GM18507 (cell line): ENCODE measurements at places on chromosomes 2 and 18.

DNA sequence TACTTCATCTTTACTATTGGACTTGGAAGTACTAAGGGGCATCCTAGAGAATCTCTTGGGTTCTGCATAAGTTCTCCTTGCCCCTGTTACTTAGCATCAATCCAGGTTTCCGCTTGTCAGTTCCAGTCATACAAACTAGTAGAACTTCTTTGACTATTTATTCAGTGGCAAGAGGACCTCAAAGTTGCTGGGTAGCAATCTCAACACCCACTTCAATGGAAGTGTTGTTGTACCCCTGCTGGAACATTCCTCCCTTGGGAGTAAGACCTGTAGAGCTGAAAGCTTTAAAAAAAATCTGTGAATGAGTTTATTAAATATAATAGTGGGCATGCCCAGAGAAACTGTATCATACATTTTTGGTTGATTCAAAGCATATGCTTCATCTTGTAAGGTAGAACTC is 27.0 kb downstream of the BIRC6 start:
- no peak for DNase-seq

GRCh38 chr2:168149986-168150385 is 97.4 kb downstream of the STK39 start:
- DNase-seq, result no peak

DNA sequence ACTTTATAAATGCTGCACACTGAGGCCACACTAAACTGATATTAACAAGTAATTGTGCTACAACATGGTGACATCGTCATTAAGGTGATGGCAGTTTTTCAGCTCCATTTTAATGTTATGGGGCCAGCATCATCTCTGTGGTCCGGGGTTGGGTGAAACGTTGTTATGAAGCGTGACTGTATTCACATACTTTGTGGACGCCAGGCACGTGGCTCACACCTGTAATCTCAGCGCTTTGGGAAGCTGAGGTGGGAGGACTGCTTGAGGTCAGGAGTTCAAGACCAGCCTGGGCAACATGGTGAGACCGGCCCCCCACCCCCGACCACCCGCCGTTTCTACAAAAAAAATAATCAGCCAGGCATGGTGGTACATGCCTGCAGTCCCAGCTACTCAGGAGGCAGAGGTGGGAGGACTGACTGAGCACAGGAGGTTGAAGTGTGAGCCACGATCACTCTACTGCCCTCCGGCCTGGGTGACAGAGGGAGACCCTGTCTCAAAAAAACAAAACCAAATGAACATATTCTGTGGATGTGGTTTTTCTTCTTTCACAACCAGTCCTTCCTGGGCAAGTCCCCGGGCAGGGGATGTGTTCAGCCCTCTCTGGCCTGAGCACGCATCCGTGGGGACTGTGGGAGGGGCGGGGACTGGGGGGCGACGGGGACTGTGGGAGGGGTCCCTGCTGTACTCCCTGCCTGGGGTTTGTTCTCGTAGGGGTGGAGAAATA is 12.9 kb upstream of the GAL3ST2 start:
- DNase-seq, result no peak

- DNase-seq, result no peak
Observed at GRCh38 chr2:118320196-118320595, 231.9 kb downstream of the INSIG2 start.

GRCh38 chr2:9601397-9601796 is 29.4 kb downstream of the YWHAQ start:
- DNase-seq, result no peak

GRCh38 chr2:43818761-43819160 is 19.9 kb downstream of the ABCG5 start:
- DNase-seq, result no peak

DNA sequence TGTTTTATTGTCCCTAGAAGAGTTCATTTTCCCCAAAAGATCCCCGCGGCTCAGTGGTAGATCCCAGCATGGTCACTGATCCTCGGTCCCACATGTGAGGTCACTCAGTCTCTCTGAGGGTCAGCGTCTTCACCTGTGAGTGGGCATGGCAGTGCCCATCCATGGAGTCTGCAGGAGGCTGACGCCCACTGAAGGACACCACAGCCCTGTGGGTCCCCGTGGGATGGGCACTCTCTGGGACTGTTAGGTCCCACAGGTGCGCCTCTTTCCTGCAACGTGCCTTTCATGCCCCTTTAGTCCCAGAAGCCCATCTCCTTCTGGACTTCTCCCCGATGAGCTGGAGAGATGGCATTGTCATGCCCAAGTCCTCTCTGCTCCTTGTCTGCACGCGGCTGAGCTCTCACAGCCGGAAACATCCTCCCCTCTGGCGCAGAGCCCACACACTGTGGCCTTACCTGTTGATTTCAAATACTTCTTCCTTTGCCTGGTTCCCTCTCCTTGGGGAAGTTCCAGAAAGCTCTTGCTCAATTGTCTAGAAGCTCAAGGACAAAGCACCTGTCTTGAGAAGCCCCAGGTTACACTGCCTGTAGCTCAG is 75.9 kb downstream of the PTGR3 start:
- no peak for DNase-seq

GRCh38 chr2:109478906-109479493 is 134.8 kb downstream of the SEPTIN10 start:
- no peak for DNase-seq

DNA sequence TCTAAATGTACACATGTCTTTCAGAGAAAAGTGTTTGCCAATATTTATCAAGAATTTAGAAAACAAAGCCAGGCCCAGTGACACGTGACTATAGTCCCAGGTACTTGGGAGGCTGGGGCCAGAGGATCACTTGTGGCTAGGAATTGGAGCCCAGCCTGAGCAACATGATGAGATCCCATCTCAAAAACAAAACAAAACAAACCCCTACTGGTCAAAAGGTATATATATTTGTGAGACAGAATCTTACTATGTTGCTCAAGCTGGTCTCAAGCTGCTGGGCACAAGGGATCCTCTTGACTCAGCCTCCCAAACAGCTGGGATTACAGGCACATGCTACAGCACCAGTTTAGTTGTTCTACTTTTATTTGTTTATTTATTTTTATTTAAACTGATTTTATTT is 79.2 kb downstream of the ZDBF2 start:
- no peak for DNase-seq

DNA sequence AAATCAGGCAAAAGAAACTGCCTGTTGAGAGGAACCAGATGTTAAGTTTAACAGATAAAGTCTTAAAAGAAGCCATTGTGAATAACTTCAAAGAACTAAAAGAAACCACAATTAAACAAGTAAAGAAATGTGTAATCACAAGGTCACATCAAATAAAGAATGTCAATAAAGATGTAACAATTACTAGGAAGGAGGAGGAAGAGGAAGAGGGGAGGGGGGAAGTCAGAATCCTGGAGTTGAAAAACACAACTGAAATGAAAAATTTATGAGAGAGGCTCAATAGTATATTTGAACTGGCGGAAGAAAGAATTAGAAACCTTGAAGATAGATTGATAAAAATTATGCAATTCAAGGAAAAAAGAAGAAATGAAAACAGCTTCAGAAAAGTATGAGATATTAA is 88.4 kb upstream of the CRIM1 start:
- DNase-seq, result no peak
